ENCODE measurements at places on chromosomes 1 and 21. TPM values are rescaled to one million over a fixed set of nuclear protein-coding genes. Genes with fewer than 3 reads are reported as not detected.

DNA sequence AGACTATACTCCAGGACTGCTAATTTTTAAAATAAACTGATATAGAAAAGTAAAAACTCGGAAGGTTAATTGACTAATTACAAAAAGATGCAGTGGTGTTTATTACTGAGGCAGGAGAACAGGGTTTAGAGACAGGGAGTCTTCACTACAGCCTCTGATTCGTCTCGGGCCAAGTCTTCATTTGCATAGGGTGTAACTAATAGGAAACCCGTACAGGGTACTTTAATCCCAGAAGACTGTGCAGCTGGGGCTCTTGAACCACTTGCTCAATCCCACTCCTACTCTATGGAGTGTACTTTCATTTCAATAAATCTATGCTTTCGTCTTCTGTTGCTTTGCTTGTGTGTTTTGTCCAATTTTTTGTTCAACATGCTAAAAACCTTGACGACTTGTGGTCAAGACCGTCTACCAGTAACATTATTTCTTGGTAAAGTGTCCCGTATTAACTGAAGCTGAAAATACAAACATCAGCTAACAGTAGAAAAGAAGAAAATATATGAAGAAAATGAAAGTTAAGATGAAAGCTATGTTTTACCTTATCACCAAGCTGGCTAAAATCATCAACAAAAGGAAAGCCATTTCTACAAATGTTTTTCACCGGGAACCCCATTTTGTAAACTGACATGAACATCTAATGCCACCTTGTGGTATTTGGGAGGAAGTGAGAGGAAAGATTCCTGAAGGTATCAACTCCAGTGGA is 8.0 kb downstream of the SDHB start:
- DNase-seq = no peak

GRCh38 chr1:156625436-156626078 is 6.3 kb downstream of the HAPLN2 start:
- DNase-seq = peak; percentile 52

DNA sequence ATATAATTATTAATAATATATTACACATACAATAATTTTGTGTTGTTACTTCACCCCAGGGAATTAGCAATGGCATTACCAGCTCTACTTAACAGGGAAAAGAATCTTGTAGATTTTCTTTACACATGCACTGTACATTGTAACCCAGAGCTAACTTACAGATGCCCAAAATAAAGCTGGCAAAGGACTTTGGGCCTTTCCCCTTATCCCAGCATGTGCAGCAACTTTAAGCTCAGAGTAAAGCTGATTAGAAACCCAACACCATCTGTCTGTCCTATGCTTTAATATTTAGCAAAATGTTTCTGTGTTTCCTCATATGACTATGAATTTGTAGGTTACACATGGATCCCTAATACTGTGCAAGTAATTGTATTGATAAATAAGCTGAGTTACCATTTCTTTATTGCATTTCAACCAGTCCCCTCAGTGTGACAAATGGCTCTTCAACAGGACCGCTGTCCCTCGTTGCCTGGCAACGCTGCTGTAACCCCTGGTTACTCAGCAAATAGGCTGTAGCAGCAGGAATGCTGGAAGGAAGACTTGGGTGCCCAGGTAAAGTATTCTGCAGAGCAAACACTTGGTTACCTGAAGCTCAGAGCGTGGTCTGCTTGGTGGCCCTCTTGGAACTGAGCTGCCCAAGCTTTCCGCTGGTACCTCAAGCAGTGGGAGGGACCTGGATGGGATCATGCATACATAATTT is at the start of gene USH2A:
Gene USH2A (minus strand): TSS at position 628 of the 700 bp plus-strand sequence. CDS start 1,112 bp downstream, outside the sequence.
- DNase-seq = no peak

GRCh38 chr1:22490309-22490708 is 38.7 kb downstream of the ZBTB40 start:
- DNase-seq = no peak

DNA sequence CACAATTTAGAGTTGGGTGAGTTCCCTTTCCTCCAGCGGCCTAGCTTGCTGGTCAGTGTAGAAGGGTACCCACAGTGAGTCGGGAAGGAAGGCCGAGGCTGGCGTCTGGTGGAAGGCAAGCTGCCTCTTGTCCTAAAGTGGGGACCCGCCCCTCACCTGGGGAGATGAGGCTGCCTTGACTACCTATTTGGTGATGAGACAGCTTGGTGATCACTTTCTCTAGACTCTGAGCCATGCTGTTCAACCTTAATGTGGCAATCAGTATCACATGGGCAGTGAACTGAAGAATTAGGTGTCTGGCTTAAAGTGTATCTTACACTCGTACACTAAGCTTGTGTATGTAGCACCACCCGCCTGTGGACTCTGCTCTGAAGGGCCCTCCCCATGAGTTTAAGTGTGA is 100.7 kb downstream of the COLGALT2 start:
- DNase-seq = no peak

DNA sequence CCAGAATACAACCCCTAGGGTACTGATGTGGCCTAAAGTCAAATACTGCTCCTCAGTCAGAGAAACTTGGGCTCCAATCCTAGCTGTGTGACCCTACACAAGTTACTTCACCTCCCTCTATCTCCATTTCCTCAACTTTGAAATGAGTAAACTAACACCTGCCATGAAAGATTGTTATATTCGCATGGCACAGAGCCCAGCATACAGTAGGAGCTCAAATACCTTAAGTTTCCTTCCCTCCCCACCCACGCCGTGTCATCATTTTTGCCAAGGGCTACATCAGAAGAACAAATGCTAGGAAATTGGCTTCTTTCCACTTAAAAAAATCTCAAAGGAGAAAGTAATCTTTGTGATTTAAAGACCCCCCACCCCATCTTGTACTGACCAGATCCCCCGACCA is 22.2 kb upstream of the ZNF362 start:
- DNase-seq = no peak

- DNase-seq = no peak
Observed at GRCh38 chr1:71753746-71754145, 528.6 kb downstream of the NEGR1 start.

DNA sequence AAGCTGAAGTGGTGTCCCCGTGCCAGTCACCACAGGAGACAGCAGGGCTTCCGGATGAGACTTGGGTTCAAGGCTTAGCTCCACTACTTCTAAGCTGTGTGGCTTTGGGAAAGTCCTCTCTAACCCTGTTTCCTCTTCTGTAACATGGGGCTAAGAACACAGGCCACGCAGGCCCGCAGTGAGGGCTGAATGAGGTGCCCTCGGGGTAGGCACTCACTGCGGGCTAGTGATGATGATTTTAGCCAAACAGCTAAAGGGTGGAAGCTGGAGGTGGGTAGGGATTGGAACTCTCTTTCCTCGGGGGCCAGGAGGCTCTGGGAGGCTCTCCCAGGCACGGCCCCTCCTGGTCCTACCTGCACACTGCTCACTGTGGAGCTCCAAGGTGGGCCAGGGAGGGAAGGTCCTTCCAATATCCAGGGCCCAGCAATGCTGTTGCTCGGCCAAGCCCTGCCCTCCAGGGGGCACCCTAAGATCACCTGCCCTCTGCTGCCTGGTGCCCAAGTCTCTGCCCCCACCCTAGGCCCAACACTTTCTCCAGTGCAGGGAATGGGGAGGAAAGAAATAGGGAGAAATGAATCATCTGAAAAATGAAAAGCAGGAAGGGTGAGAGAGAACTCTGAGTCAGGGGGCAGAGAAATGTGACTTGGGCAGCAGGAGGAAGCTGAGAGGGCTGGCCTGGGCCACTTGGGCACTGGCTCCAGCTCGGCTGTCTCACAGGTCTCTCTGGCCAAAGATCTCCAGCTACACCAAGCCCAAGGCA is 19.2 kb upstream of the EVA1B start:
- DNase-seq = peak; percentile 55

GRCh38 chr1:238811211-238811879 is 575.0 kb upstream of the CHRM3 start:
- no peak for DNase-seq

DNA sequence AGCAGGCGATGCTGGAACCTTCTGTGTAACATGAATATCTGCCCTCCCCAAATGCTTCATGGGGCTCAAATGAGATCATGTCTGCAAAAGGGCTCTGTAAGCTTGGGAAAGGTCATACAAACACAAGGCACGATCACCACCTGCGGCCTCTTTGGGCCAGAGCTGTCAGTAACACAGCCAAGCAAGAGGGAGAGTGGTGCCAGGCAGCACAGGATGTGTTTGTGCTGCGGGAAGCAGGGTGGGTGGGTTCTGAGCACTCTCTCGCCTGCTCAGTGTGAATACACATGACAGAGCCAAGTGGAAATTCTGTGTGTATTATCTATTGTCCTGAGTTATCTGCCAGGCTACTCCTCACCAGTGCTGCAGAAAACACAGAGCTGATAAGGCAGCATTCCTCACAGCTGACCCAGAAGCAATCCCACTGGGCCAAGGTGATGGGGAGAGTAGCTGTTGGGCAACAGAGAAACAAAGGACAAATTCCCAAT is 101.2 kb downstream of the LAMC2 start:
- no peak for DNase-seq

- no peak for DNase-seq
Observed at GRCh38 chr1:97902067-97902466, 18.8 kb downstream of the DPYD start.

DNA sequence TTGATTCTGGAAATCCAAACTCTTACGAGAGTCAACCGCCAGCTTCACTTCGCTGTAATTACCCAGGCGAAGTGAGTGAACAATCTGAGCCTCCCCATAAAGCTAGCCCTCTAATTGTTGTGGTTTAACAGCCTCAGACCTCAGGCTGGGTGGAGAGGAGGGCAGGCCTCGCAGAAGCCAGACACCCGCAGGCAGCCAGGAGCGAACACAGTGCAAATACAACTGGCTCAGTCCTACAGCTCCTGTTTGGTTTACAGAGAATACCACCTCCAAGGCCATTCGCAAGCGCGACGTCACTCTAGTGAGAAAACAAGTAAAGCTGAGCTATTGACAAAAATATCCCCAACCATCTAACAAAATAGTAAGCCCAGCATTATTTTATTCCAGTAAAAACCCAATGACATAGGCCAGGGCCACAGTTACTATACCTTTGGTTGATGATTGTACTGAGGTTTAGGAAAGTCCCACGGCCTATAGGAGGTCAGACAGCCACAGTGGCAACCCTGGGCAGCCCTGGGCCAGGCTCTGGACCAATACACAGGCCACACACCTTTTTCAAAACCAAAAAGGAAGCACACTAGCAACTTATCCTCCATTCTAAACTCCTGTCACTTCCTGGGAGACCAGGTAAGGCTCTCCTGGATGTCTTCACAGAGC is 163.3 kb downstream of the ETS2 start:
- no peak for DNase-seq

DNA sequence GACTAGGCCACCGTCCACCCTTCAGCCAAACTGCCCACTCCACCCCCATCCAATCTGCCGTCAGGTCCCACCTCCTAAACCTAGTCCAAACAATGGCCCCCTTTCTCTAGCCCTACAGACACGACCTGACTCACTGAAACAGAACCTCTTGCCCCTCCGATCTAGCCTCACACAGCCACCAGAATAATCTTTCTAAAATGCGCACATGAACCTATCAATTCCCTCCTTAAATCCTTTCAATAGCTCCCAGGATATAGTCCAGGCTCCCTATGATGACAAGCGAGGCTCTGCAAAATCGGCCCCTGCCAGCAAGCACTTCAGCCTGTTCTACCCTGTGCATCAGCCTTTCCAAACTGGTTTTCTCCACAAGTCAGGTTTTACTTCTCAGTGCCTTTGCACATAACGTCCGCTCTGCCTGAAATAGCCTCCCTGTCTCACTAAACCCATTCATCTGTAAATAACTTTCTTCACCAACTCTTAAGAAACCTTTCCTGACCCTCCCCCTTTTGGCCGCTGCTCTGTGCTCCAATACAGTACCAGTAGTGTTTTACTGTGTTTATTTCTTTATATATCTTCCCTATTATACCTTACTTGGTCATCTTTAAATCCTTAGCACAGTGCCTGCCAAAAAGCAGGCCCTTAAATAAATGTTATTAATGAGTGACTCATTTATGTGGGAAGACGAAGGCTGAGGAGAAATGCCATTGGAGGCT is 9.0 kb upstream of the CDC20 start:
- DNase-seq = no peak

GRCh38 chr1:183394435-183394834 is 23.7 kb downstream of the NMNAT2 start:
- DNase-seq = no peak

Gene CRABP2
- 1.6 TPM for total RNA-seq

Gene DNM3
- total RNA-seq = 0.35 TPM

Gene C8A
- total RNA-seq = not detected

Gene KRTAP11-1
- not detected for total RNA-seq

Gene OR2L2
- total RNA-seq = 0.06 TPM

Gene PLOD1
- 22.5 TPM for total RNA-seq

Gene COL18A1
- 4.0 TPM for total RNA-seq

Gene CDCA8
- 60.7 TPM for total RNA-seq

Gene GBP2
- 157 TPM for total RNA-seq

Gene FCRLB
- 0.49 TPM for total RNA-seq
